Fibroblast of pulmonary artery (primary cell): ENCODE measurements at places on chromosomes 2 and 18.

DNA sequence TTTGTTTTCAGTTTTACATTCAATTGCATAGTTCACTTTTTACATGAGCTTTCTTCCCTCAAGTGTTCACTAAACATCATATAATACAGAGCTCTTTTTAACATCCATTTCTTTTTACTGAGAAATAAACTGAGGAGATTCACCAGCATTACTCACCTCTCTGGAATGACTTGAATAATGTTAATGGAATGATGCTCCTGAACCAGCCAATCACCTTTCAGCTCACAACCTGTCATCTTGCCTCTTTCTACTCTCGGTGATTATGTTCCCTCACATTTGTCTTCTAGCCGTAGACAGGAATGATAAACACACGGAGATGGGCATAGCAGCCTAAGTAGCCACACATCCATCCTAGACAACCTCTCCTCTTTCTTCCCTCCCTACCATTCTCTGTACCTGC is 301.7 kb downstream of the PAX3 start:
- peak; percentile 46 for DNase-seq

DNA sequence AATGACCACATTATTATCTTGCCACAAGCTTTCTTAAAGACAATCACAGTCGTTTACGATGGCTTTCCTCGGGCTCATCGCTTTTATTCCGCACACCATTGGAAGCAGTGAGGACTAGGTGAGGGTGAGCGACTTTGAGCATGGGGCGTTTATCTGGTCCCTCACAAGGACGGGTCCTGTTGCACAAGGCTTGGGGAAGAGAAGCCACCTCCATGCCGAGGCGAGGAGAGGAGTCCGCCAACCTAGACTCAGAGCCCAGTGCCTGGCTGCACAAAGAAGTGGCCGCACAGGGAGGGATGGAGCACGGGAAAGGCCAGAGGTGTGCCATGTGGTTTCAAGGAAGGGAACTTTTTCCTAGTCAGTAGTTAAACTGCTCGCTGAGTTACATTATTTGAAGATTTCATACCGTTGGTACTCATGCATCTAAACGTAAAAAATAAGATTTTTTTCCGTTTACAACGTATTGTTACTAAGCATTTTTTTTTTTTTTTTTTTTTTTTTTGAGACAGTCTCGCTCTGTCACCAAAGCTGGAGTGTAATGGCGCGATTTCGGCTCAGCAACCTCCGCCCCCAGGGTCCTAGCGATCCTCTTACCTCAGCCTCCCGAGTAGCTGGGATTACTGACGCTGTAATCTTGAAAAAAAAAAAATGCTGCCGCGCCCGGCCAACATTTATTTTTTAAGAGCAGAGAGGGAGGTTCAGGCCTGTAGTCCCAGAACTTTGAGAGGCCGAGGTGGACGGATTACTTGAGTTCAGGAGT is 849 bp upstream of the CYP27C1 start:
- DNase-seq: no peak

DNA sequence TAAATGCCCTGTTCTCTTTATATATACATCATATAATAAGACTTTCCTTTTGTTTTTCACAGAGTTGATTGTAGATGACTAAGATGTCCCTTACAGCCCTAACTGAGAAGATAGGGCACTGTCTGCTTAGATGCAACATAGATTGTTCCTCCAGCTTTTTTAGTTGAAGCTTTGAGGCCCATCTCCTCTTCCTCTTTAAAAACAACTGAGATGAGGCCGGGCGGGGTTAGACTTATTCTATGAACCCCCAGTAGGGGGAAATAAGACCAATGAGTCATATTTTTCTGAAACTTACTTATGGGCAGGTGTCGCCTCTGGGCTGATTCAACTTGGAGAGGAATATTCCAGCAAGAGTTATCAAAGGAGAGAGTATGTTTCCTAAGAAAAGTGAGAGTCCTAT is 84.6 kb downstream of the FBXO15 start:
- DNase-seq: no peak

DNA sequence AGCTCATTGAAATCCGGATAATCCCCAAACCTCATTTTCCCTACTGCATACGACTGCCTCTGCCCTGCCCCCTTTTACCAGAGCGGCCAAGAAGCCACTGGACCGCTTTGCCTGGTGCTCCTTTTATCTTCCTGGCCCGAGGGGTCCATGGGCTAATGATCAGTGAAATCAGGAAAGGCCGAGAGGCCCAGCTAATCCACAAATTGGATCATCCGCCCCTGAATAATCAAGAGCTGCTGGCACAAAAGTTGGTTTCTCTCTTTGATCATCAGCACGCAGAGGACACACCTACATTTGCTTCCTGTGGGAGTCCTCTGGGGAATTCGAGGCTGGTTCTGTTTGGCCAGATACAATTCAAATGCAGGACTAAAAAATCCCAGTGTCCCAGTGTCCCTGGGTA is 144.5 kb downstream of the INSIG2 start:
- no peak for DNase-seq

DNA sequence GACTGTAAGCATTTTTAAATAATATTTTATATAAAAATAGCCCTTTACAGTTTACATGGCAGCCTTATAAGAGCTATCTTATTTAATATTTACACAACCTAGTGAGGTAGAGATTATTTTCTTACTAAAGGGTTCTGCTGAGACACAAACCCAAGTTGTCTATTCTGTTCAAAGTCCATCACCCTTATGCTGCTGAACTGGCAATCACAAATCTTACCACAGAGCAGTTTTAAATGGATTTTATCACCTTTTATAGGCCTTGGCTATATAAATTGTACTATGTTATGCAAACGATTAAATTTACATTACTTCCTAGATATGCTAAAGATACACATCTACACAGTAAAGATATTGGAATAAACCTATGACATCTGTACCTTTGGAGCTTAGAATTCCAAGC is 40.7 kb downstream of the RBM45 start:
- no peak for DNase-seq

GRCh38 chr2:159186462-159186861 is 100.0 kb downstream of the WDSUB1 start:
- no peak for DNase-seq

- no peak for DNase-seq
Measured at GRCh38 chr18:8373486-8373885, 235.8 kb upstream of the RAB12 start.

- peak; percentile 57 for DNase-seq
Measured at GRCh38 chr2:214830794-214831346, 21.4 kb upstream of the BARD1 start.

DNA sequence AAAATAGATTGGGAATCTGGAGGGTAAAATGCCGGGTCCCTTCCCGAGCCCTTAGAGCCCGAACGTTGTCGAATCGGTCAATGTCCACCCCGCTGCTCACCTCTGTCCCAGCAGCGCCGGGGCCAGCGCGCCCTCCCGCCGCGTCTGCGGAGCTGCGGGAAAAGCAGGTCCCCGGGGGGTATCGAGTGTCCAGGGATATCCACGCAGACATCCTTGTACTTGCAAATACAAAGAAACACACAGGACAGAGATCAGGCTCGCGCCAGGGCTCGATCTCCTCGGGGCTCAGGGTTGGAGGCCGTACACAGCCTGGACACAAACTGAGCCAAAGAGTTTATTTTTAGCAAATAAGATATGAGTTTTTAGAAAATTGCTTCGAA is 2.3 kb upstream of the GATA6 start:
- no peak for DNase-seq

- peak; percentile 2 for DNase-seq
Measured at GRCh38 chr2:45497355-45497754, 113.7 kb downstream of the SRBD1 start.

DNA sequence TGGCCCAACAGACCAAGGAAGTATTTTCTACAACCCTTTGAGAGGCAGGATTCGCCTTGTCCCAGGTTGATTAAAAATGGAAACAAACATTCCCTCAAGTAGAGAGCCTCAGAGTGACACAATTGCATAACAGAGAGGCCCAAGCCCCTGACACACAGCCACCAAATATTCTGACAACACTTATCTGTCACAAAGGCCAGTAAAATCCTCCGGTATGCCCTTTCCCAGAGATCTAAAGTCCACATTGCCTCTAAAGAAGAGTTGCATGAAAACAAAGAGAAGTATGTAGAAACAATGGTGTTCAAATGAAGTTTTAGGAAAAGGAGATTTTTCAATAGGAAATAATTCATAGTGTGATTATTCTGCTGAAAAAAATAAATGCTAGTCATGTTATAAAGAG is 32.1 kb downstream of the DSEL start:
- DNase-seq: no peak

DNA sequence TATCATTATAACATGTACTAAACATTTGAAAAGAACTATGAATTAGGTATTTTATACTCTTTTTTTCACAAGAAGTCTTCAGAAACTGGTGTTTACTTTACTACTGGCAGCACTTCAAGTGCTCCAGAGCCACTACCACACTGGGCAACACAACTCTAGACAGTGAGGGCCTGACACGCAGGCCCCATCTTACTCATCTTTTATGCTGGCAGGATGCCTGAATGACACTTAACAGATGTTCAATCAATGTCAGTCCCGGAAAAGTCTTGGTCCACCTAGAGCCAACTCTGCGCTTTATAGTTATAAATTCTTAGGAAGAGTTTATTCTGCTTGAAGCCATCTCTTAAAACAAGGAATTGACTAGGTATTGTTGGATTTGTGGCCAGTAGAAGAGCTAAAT is 8.7 kb upstream of the WIPF1 start:
- DNase-seq: peak; percentile 70

DNA sequence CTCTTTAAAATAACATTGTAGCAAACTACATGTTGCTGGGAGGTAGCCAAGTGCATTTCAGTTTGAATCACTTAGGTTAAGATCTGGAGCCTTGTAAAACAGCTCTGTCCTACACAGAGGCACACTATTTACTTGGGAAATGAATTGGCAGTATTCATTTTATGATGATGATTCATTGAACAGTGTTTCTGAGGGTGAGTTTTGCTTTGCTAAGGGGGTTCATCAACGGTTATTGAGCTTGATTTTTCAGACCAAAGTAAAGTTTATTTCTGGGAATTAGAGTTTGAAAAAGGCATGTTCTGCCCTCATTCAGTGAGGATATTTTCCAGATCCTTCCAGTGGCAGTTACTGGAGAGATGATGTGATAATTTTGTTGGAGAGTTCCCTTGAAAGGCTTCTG is 55.6 kb downstream of the CCDC85A start:
- peak; percentile 29 for DNase-seq

DNA sequence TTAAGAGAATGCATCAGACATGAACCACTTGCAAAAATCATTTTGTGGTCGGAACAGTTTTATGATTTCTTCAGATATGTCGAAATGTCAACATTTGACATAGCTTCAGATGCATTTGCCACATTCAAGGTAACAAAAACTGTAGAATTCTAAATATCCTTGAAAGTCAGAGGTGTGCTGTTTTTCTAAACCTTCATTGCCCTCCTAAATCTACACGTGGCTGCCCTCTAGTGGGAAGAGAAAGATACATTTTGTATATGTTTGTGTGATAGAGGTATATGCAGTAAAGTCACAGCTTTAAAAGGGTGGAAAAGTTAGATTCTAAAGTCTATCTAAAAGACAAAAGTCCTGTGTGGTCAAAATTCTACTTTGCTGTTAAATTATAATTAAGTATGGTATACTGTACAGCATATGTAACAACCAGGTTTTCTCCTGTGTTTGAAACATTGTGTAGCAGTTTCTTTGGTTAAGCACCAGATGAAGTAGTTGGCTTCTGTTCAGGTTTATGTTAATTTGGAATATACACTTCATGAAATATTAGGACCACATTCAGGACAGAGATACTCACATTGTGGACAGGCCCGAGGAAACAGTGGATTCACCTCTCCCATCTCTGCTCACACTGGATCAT is 65.9 kb upstream of the ITM2C start:
- peak; percentile 76 for DNase-seq

DNA sequence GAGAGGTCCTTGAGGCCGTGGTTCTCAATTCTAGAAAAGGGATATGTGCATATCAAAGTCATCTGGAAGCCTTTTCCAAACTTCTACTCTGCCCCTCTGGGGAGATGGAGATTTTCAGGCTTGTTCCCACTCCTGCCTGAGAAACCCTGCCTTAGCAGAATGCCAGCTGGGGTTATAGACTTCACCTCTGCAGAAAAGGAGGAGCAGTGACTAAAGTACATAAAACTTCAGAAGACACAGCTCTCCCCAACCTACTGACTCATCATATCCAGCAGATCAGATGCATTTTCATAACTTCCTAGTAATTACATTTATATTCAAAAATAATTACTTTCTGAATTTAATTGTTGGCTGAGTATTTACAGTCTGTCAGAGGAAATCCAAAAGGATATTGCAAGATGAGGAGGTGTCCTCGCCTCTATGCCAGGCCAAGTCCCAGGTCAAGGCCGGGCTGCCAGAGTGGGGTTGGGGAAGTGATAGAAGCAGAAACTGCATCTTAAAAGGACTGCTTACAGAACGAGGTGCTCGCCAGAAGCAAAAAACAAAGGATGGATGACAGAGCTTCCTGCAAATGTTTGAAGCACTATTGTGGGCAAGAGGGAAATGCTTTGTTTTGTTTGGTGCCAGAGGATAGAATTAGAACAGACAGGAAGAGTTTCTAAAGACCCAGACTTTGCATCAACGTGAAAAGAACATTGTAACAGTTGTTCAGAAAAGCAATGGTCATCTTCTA is 75.6 kb upstream of the APCDD1 start:
- no peak for DNase-seq

- peak; percentile 84 for DNase-seq
Measured at GRCh38 chr2:127007652-127008051, 99.3 kb downstream of the BIN1 start.

- DNase-seq: no peak
Measured at GRCh38 chr2:5756272-5756671, 64.1 kb downstream of the SOX11 start.

DNA sequence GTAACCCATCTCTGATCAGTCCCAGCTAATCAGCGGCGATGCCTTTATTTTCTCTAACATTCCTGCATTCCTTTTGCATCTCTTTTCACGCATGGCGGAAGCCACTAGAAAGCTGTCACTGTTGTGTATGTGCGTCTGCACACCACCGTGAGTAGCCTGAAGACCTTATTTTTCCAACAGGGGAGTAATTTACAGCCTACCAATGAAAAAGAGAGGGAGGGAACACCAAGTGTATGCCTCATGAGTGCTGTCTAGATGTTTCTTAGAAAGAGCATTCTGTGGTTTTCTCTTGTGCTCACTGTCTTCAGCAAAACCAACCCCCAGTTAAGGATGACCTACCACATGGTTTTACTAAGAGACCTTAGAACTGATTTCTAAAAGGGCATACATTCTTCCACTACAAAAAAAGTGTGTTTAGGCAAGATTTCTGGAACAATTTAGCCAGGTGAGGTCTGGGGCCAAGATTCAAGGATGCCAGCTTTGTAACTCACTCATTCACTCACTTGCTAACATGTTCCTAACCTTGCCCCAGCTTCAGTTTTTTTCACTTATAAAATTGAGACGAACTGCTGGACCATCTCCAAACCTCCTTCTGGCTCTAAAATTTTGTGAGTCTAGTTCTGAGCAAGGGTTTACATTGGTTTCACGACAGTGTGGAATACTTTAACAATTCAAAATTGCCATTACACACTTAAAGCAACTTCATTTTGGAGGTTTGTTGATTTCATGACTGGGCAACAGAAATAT is 51.4 kb downstream of the BCL2 start:
- DNase-seq: no peak

- no peak for DNase-seq
Measured at GRCh38 chr2:143217512-143218115, 88.4 kb downstream of the ARHGAP15 start.

GRCh38 chr2:30569946-30570345 is 122.9 kb downstream of the LCLAT1 start:
- peak; percentile 8 for DNase-seq
